ENCODE measurements at places on chromosomes 5 and 9.
A peak's percentile ranks its signal among the peaks of the same experiment; 100 is the strongest.

- peak; percentile 73 for DNase-seq
Measured at GRCh38 chr5:76867827-76868693, 18.2 kb downstream of the S100Z start.

DNA sequence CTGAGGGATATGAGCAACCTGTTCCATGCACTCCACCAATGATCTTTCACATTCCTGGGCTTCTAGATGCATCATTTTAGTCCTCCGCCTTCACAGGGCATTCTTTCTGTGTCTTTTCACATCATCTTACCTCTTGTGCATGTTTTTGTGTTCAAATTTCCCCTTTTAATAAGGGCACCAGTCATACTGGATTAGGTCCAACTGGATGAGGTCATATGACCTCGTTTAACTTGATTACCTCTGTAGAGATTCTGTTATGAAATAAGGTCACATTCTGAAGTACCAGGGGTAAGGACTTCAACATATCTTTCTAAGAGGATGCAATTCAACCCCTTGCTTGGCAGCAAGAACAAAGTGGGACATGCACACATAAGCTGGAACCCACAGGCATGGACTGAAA is 335.3 kb upstream of the TLE4 start:
- DNase-seq = no peak

- no peak for DNase-seq
Measured at GRCh38 chr5:159343295-159344094, 13.2 kb upstream of the IL12B start.

- DNase-seq = no peak
Measured at GRCh38 chr5:2803751-2804150, 52.3 kb upstream of the IRX2 start.

- peak; percentile 76 for DNase-seq
Measured at GRCh38 chr5:106873568-106873967, 797.2 kb downstream of the EFNA5 start.

- DNase-seq = no peak
Measured at GRCh38 chr5:163260961-163261360, 176.4 kb upstream of the CCNG1 start.

Measured in left colon (tissue), 2 donors.